ENCODE measurements at places on chromosomes 2 and 18. TPM values are rescaled to one million over a fixed set of nuclear protein-coding genes. Genes with fewer than 3 reads are reported as not detected.

GRCh38 chr18:59898609-59899297, 1.0 kb upstream of the PMAIP1 start:
- DNase-seq: no peak

The REG3A gene
- not detected for total RNA-seq

The INO80C gene
- 25.5 TPM for total RNA-seq

The PSMA8 gene
- total RNA-seq: 1.7 TPM

DNA sequence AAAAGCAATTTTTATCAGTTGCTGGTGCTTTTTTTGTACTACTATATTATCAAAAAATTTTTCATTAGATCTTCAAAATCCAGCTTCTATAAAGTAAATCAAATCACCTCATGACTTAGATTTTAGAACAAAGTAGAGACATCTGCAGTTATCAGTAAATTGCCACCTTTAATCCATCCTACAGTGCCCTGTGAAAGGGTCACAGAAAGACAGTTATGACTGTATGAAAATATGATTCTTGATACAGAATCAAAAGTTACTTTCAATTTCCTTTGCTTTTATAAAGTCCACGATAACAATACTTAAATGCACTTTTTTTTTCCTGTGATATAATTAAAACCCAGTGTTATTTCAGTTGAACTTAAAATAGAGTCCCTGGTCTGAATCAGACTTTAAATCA, 61.4 kb downstream of the PRPF40A start:
- DNase-seq: no peak

GRCh38 chr2:55099878-55100820, 49.9 kb upstream of the RTN4 start:
- DNase-seq: no peak

The SLC4A3 gene
- 0.19 TPM for total RNA-seq

The TMEM127 gene
- total RNA-seq: 39.5 TPM

The TCF23 gene
- not detected for total RNA-seq

GRCh38 chr2:137206069-137206468, 440.7 kb downstream of the THSD7B start:
- no peak for DNase-seq

DNA sequence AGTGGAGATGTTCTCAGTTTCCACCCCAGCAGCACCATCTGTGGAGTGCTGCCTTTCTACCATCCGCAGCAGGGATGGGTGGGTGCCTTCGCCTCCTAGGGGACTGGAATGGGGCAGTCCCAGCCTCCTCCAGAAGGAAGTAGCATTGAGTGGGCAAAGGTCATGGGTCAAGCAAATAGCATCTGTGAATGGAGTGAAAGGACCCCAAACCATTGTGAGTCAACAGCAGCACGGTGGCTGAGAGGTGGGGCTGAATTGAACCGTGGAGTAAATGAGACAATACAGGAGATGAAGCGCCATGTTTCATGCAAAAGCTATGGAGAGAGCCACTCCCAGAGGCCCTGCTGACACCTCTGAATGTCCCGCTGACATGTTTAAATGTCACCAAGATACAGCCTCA, 9.7 kb downstream of the GPR55 start:
- DNase-seq: no peak

The SLC9A2 gene
- total RNA-seq: not detected

The FAM124B gene
- not detected for total RNA-seq

The C1GALT1C1L gene
- 0.31 TPM for total RNA-seq

DNA sequence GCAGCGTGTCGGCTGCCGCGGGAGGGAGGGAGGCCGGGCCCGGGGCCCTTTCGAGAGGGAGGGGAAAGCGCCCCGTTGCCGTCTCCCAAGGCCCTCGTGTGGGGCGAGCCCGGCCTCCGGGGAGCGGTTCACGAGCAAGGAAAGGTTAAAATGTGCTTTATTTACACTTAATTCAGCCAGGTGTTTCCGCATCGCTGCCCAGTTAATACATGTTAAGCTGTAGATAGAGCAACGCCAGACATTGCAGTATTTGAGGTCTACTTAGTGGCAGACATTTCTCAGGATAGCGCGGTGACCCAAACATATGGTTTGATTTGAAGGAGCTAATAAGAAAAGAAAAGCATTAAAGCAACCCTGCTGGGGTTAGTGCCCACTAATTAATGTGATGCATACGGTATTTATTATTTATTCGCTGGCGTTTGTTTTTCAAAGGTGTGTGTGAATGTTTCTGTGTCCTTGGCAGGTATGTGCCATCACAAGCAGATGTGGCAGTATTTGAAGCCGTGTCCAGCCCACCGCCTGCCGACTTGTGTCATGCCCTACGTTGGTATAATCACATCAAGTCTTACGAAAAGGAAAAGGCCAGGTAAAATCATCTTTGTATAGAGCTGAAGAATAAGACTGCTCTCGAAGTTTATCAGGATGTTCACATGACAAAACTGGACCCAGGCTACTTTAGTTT, 571 bp downstream of the EEF1B2 start:
- no peak for DNase-seq

GRCh38 chr18:3453540-3454364, 3.8 kb downstream of the TGIF1 start:
- DNase-seq: peak; percentile 31

GRCh38 chr2:29881089-29881730, 40.2 kb downstream of the ALK start:
- no peak for DNase-seq

DNA sequence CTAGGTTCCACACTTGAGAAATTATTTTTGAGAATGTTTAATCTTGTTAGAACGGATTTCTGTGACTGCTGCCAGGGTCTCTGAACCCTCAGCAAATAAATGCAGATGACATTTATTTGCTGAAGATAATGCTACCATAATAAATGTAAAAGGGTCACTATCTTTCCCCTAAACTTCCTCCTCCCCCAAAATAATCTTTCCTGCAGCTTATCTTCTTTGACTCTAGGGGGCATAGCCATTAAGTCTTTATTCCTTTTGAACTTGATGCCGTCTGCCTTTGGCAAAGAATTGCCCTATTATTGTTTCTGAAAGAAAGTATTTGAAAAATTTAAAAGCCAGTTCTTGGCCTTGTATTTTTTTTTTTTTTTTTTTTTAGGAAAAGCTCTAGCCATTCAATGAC, 63.6 kb upstream of the ACSL3 start:
- no peak for DNase-seq

DNA sequence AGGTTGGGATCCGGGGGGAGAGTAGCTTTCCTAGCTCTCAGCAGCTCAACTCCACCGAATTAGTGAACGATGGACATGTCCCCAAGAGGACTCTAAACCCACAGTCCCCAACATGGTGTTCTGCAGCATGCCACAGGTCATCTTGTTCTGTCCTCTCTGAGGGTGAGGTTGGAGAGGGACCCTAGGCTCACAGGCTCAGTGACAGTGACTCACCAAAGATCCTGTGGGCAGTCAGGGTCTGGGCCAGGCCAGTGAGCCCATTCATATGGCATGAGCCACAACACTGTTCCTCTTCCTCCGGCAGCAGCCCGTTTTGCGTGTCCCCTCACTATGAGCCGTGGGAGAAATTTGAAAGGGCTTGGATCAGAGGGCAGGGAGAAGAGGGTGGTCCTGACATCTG, 2.8 kb upstream of the SLC20A1 start:
- DNase-seq: no peak

The PTCD3 gene
- total RNA-seq: 202 TPM

- no peak for DNase-seq
Measured at GRCh38 chr2:37454851-37455762, 110.7 kb downstream of the QPCT start.

DNA sequence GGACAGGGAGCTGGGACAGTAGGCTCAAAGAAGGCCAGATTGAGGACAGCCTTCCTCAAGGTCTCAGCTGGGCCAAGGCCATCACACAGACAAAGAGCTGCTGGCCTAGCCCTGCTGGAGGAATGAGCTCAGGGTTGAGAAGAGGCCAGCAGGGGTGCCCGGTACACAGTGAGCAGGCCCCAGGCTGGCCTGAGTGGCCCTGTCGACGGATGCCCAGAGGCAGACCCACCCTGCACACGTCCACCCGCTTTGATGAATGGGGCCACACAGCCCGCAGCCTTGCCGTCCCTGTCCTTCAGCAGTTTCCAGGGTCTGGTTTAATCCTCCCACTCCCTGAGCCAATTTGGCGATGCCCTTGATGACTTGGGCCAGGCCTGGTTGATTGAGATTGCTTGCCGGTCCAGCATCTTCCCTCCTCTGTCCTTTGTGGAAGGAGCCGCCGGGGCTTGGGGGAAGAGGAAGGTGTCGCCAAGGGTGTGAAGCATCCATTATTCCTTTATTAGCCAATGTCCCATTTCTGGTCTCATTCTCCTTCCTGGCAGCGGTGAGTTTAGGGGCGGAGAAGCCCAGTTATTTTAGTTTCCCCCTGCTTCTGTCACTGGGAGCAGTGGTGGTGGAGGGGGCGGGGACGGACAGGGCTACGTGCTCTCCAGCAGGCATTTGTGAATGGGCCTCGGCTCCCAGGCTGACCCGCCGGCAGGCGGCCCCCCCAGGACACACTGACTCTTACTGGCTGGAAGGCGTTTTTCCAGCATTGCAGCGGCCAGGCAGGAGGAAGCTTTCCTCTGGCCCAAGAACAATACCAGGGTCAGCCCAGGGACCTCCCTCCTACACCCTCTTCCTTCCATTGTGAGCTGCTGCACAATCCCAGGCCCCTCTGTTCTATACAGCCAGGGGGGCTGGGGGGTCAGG, 141.8 kb downstream of the CTIF start:
- DNase-seq: no peak

- DNase-seq: no peak
Measured at GRCh38 chr2:238438856-238439849, 12.4 kb downstream of the ASB1 start.

DNA sequence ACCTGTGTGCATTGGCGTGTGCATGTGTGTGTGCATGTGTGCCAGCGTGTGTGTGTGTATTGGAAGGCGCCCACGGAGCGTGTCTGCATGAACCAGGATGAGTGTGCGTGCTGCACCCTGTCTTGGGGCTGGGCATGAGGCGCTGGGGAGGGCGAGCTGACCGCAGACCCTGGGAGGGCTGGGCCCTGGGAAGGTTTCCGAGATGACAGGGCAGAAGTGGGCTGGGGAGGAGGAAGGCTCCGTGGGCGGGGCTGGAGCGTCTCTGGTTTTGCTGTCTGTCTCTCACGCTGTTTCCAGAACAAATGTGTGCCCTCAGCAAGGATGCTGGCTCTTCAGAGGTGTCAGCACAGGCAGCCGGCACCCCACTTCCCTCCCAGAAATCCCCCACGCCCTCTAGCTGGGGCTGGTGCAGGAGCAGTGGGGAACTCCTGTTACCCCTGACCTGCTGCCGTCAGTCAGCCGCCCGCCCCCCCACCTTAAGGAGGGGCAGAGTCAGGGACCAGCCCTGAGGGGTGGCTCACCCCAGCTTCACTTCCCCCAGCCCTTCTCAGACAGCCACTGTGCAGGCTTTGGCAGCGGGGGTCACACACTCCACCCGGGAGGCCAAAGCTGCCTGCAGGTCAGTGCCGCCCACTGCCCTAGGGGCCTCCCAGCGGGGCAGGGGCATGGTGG, at the start of gene GPR35:
Gene GPR35 (plus strand): TSS at position 531 of the 672 bp plus-strand sequence. CDS start 4,473 bp downstream, outside the sequence.
- peak; percentile 68 for DNase-seq

- no peak for DNase-seq
Measured at GRCh38 chr2:80288576-80288975, 16.0 kb downstream of the LRRTM1 start.

The PAX8 gene
- total RNA-seq: 1.6 TPM

GRCh38 chr2:160252278-160252887, 52.3 kb upstream of the ITGB6 start:
- no peak for DNase-seq

DNA sequence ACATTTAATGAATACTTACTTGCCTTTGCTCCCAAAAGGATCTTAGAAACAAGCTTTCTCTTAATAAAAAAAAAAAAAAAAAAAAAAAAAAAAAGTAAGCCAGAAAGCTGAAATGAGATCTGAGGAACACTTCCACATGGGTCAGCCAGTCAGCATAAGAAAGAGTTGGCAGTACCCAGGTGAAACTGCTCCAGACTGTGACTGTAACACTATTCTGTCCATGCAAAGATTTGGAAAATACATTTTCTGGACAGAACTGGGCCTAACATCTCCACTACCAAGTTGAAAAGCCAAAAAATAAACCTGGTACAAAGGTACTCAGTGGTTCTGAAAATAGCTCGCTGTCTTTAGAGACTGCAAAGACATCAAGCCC, 135.7 kb downstream of the THADA start:
- no peak for DNase-seq

The CYTIP gene
- 341 TPM for total RNA-seq

GRCh38 chr2:97765933-97766332, 52.6 kb downstream of the ZAP70 start:
- DNase-seq: no peak

DNA sequence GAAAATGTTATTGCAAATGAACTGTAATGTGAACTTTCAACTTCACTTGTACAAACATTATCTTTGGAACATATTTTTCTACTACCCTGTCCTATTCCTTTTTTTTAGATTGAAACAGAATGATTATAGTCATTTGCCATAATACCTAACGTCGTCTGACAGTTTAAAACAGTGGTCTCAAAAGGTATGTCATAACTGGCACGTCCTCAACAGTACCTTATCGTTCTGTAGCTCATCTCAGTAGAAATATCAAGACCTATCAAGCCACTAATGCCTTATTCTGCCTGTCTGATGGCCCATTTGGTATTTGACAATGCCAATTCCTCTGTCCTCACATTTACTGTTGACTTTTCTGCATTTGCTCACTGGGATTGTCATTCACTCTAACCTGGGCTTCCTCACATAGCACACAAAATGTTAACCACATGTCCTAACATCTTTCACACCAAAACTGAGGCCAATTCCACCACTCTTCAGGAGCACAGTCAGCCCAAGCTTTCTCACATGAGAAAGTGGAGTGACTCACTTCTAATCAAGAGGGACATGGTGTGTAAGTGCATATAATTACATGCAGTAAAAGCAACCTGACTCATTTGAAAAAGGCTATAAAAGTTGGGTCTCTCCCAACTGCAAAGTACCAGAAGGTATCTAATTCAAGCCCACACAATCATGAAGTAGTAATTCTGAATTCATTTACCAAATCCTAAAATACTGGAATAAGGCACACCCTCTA, 34.8 kb downstream of the DNER start:
- no peak for DNase-seq

- no peak for DNase-seq
Measured at GRCh38 chr18:37694516-37694915, 128.9 kb upstream of the CELF4 start.

The STPG4 gene
- 0.47 TPM for total RNA-seq

DNA sequence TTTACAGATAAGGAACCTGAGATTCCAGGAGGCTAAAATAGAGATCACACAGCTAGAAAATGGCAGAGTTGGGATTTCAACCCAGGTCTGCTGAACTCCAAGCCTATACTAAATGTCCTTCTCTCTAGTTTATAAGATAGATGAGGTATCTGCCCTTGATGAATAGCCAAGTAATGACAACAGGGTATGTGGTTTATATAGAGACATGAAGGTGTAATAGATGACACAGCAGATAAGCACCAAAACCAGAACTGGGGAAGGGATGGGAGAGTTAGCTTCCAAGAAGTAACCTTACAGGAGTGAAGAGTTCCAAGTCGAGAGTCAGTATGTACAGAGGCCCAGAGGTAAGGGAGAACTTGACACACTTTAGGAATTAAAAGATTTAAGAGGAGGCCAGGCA, 104.7 kb upstream of the UBXN4 start:
- DNase-seq: no peak

DNA sequence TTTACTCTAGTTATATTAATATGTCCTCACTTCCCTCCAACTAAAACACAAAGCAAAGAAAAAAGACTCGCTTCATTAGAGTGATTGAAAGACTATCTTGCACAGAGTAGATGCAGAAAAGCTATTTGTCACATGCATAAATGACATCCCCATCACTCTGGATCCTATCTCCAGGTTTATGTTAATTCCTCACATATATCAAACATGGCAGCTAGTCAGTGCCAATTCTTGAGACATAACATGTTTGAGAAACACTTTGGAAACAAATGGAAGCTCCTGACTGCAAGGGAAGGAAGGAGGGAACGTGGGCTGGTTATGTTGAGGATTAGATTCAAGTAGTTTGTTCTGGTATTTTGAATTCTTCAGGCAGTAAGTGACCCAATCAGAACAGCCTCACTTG, 89.8 kb upstream of the BCL2L11 start:
- no peak for DNase-seq
